ENCODE measurements at places on chromosomes 7 and 10.

DNA sequence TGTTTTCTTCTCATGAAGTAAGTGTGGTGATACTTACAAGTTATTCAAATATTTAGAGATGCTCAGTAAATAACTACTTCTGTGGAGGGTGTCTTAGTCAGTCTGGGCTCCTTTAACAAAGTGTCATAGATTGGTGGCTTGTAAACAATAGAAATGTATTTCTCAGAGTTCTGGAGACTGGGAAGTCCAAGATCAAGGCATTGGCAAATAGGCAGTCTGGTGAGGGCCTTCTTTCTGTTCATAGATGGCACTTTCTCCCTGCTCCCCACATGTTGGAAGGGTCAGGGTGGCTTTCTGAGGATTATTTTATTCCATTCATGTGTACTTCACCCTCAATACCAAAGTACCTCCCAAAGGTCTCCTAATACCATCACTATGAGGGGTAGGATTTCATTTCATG is 18.4 kb downstream of the RPA3 start:
- DNase-seq, result no peak

- DNase-seq, result no peak
Measured at GRCh38 chr7:116328161-116328560, 117.8 kb downstream of the TES start.

GRCh38 chr7:86961686-86962085 is 97.8 kb downstream of the ELAPOR2 start:
- no peak for DNase-seq

DNA sequence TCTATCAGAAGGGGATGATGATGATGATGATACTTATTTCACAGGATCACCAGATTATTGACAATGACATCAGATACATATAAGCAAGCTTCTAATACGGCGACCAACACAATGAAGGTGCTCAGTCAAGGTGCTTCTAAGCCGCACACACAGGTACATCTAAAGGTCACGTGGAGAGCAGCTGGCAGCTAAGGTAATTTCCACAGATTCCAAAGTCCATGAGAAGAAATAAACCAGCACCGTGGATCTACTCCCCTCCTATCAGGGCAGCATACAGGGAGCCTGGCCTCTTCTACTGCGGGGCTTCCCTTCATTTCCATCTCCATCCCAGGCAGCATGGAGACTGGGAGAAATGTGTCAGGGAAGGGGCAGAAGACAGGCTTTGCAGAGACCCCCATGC is 37.5 kb downstream of the DENND11 start:
- DNase-seq, result no peak

DNA sequence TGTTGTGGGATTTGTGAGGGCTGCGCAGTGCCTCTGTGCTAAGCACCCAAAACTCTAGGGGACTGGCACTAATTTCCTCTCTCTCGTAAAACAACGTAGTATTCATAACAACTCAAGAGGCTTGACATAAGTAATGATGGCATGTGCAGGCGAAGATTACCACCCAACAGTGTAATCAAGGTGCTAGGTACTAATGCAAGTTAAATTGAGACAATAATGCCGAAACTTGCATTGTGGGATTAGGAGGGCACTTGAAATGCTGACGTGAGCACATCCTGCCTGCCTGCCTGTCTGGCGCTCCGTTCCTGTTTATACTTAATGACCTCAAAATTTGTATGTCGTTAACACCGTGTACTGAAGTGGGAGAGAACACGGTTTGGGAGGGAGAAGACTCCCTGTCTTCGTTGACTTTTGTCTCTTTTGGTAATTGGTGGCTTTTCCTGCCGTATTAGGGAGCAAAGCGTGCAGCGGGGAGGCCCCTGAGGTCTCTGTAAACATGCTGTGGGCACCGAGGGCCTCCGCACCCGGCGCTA is 139.0 kb downstream of the MGMT start:
- no peak for DNase-seq

DNA sequence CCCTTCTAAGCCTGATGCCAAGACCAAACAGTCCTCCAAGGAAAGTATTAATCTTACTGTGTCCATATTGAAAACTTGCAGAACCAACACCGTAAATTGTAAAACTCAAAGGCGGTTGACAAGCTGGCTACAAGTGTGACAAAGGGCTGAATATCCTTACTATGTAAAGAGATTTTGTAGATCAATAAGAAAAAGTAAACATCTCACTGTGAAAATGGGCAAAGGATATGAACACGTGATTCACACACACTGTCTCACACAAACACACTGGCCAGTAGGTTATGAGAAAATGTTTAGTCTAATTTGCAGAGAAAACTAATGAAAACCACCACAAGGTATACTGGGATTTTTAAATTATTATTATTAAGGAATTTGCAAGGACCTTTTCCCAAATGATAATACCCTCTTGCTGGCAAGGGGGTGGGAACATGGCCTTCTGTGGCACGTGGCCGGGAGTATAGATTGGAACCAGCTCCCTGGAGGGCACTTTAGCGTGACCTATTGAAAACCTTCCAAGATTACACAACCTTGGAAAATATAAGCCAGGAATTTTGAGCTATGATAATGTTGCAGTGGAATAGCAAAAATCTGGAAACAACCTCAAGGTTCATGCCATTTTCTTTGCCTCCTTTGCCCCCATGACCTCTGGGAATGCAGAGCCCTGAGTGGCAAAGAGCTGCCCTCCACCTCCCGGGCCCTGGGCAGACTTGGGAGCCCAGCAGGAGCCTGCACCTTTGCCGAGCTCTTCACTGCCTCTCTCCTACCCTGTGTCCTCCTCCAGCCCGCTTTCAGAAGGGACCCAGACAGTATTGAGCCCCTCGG is 26.2 kb upstream of the SLC29A3 start:
- DNase-seq, result no peak

- DNase-seq, result no peak
Measured at GRCh38 chr10:93313798-93314197, 168.3 kb downstream of the MYOF start.

- peak; percentile 54 for DNase-seq
Measured at GRCh38 chr7:82044497-82045080, 274.7 kb upstream of the HGF start.

GRCh38 chr10:103605359-103606096 is 112.0 kb downstream of the NEURL1 start:
- peak; percentile 8 for DNase-seq

DNA sequence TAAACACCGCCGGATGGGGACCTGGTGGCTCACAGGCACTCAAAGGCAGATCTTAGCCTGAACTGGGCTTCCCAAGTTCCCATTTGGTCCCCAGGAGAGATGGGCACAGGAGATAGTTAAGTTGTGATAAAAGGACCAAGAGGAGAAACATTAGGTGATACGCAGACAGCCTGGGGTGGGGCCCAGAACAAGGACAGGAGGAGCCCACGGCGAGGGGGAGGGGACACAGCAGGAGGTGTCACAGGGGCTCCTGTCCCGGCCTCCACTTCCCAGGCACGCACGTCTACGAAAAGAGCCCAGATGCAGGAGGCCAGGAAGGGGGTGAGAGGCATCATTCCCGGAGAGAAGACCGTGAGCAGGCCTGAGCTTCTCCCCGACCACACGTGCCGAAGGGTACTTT is 16.3 kb upstream of the DNAAF5 start:
- DNase-seq, result no peak

DNA sequence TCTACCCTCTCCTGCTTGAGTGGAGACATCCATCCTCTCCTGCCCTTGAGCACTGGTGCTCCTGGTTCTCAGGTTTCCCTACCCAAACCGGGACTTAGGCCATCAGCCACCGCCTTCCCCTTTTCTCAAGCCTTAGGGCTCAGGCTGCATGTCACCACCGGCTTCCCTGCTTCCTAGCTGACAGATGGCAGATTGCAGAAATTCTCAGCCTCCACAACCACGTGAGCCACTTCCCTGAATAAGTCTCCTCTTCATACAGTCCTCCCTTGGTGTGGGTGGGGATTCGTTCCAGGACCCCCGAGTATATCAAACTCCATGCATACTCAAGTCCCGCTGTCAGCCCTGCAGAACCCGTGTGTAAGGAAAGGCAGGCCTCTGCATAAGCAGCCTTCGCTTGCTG is 203.5 kb upstream of the ZNF32 start:
- DNase-seq, result no peak

DNA sequence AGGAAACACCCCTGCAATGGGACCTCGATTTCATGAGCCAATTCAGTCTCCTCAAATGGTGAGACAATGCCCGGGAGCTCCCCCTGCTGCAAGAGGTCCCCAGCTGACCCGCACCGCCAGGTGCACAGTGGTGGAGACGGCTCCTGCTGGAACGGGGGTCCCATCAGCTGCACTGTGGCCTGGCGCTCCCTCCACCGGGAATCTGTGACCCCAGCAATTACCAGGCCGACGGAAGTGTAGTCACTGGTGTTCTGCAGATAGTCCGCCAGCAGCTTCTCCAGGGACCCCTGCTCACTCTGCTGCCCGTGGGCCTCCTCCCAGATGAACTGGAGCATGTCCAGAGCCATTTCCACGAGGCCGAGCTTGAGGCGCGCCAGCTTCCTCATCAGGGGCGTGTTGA is 64.9 kb upstream of the NKX6-2 start:
- no peak for DNase-seq

Data from Panc1 (cell line).